ENCODE measurements at places on chromosomes 3 and 15.

DNA sequence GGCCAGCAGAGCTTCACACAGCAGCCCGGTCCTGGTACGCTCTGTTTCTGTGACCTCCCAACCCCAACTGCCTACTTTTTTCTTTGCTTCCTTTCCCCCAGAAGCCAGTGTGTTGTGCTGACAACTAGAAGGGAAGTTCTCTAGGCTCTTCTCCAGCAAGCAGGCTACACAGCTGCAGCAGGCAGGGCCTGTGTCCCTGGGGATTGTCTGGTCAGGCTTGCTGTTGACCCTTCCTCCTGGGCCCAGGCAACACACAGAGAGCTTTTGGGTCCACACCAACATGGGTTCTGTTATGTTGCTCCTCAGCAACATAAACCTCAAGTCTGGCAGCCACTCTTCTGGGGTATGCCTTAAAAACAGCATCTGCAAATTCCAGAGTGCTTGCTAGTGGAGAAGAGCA is 36.2 kb upstream of the TSPAN3 start:
- no peak for DNase-seq

DNA sequence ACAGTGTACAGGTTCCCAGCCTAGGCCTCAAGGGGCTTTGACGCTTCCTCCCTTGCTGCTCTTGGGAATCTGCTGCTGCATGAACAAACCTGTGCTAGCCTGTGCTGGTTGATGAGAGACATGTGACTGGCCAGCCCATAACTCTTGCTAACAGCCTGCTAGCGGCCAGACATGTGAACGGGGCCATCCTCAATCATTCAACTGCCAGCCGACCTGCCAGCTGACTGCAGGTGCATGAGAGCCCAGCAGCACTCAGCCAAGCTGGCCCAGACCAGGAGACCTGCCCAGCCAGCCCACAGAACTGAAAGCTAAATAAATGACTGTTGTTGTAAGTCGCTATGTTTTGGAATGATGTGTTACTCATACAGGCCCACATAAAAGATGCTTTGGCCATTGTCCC is 82.4 kb upstream of the DLG1 start:
- no peak for DNase-seq

- no peak for DNase-seq
Measured at GRCh38 chr3:147756476-147756875, 347.3 kb downstream of the ZIC1 start.

DNA sequence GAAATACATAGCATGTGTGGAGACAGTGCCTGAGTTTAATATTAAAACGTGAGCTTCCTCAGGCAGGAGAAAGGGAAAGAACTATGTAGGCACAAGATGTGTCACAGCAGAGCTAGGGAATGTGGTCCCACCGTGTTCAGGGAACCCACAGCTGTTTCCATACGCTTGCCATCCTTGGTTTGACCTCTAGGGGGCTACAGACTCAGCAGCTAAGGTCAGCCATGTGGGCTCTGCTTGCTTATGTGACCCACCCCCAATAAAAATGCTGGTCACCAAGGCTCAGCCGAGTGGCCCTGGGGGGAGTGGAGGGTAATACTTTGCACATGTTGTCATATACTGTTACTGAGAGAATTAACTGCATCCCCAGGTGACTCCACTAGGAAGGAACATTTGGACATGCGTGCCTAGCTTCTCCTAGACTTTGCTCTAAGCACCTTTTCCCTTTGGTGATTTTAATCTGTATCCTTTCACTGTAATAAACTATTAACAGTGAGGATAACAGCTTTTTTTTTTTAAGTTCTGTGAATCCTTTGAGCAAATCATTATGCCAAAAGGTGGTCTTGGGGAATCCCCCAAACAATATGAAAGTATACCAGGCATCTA is 3.3 kb downstream of the TUBGCP5 start:
- DNase-seq = peak; percentile 43

GRCh38 chr15:60899322-60899966 is 329.7 kb downstream of the RORA start:
- peak; percentile 55 for DNase-seq

DNA sequence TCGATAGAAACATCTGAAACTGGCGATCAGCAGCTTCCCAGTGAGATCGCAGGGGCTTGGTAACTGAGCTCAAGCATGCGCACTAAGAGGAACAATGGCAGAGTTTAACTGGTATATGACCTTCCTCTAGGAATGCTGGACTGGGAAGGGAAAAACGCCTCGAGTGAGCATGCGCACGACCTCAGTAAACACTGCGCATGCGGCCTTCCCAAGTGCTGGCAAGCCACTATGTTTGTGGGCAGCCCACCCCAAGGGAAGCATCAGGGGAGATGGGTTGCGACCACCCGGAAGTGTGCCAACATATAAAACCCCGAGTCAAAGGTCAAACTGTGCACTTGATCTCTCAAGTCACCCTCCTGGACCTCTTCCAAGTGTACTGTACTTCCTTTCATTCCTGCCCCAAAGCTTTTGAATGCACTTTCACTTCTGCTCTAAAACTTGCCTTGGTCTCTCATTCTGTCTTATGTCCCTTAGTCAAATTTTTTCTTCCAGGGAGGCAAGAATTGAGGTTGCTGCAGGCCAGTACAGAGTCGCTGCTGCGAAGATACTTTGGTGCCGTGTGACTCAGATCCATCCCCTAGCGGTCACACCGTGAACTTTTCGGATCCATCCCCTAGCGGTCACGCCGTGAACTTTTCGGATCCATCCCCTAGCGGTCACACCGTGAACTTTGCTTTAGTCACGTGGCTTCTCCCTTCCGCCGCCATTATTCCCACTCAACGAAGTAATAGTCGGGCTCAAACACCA is 243.3 kb downstream of the FAM43A start:
- DNase-seq = no peak

- no peak for DNase-seq
Measured at GRCh38 chr3:132381348-132381944, 35.9 kb upstream of the DNAJC13 start.

DNA sequence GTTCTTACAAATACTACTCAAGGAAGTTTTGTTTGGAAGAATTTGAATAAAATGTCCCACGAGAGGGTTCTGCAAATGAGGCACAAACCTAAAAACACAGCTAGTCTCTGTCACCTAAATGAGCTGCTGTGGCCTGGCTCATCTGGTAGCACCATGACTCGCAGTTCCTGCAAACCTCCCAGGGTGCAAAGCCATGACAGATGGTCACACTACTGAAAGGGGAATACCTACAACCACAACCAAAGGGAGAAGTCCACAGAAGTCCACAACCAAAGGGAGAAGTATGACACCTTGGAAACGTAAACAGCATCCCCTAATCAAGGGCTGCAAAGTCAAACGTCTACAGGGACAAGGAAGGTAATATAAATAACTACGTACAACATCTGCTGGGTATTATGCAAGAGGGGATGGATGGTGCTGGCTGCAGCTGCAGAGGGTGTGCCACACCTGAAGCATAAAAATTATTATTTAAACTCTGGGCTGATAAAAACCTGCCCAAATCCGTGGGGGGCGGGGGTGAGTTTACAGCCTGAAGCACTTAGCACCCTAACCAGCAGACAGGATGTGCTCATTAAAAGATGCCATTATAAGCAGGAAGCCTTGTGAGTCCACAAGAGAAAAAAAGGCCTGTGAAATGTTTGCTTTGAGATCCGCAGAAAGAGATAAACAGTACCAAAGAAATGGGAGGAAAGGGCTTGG is 184.0 kb downstream of the MAGI1 start:
- DNase-seq = no peak

GRCh38 chr3:14263317-14264005 is 84.8 kb downstream of the LSM3 start:
- DNase-seq = no peak

GRCh38 chr3:30471066-30471465 is 135.3 kb upstream of the TGFBR2 start:
- no peak for DNase-seq

DNA sequence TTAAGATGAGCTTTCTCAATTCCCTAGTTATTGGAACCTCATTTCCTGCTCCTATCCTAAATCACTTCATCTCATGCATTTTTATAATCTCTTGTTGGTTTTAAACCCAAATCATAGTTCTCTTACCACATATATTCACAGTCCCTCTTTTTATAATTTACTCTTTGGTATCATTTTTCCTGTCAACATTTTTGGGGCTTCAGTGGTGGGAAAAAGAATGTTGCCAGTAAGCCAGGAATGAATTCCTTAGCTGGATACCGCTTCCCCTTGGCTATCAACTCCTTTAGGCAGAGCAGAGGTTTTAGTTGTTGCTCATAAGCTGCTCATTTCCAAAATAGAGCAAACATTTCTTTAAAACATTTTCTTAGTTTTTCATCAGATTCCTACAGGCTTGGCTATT is 112.3 kb downstream of the GALK2 start:
- no peak for DNase-seq

- peak; percentile 17 for DNase-seq
Measured at GRCh38 chr3:32334675-32335074, 57.0 kb upstream of the CMTM7 start.

DNA sequence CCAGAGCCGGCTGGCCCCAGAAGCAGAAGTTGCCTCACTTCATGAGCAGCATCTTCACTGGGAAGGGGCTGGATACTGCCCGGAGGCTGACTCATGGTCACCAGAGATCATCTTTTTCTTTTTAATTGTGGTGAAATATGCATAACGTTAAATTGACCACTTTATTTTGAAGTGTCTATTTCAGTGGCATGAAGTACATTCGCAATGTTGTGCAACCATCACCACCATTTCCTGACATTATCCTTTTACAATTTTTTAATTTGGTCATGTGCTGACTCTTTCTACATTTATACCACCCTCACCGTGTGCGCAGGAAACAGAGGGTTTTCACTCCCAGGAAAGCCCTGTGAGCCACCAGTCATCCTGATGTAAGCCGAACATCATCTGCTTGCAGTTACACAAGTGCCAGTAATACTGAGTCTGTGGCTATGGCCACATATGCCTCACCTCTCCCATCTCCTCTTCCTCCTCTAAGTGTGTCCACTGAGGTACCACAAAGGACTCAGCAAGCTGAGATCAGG is 51.6 kb upstream of the ABHD17C start:
- DNase-seq = no peak

DNA sequence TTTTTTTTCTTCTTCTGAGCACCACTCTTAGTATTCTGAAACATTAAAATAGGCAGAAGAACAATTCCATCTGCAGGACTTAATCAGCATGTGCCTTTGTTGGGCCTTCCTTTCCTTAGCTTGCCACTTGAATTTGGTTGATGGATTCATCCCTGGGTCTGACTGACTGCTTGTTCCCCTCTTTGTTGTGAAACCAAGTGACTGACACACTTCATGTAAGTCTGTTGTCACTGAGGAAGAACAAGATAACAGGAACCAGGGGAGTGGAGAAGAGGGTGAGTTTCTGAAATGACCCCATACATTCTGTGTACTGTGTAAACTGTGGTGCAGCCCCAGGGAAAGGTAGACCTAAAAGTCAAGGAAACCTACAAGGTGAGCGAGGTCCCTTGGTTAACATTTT is 188.7 kb upstream of the TBC1D5 start:
- no peak for DNase-seq

- DNase-seq = peak; percentile 56
Measured at GRCh38 chr15:65856821-65857455, 12.4 kb upstream of the RAB11A start.

DNA sequence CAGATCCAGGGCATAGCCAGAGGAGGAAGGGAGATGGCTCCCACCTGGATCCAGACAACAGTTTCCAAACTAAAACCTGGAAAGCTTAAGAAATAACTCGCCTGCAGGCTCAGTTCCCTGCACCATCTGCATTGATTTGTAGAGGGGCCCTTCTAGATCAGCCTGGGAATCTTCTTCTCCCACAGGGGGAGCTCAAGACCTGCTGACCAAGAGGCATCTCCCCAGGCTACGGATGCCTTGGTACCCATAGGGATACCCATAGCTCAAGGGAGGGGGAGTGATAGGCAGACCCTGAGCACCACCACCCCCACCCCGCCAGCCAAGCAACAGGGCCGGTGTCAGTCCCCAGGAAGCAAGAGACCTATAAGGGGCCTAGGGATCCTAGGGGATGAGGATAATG is 28.0 kb upstream of the DCLK3 start:
- DNase-seq = no peak

- no peak for DNase-seq
Measured at GRCh38 chr3:106372806-106373190, 504.0 kb upstream of the CBLB start.

- DNase-seq = no peak
Measured at GRCh38 chr3:146543461-146544001, 876 bp downstream of the PLSCR1 start.

DNA sequence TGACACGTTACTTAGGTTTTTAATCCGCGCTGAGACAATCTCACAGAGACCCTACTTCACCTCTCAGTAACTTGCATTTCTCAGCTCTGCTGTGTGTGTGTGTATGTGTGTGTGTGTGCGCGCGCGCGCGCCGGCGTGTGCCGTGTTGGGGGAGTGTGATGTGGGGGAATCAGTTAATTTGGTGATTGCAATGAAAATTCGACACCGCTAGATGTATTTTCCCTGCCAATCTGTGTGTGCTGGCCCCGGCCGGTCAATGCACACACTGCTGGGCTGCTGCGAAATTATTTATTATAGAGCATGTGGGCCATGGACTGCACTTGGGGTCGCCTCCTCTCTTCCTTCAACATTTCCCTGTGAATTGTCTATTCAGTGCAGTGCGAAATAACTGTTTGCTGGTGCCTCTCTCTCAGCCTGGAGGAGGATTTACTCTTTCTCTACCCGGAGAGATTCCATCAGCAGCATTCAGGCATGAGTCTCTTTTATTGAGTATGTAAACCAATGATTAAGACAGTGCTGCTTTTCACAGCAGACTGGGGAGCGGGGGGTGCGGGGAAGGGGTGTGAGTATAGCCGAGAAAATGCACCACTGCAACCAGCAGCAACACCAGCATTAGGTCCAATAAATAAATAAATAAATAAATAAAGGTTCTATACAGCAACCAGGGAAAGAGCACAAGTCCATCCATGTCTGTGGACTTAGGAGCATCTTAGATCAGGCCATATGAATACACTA is 2.9 kb downstream of the CADM2 start:
- no peak for DNase-seq

GRCh38 chr15:100761290-100761935 is 118.2 kb upstream of the ALDH1A3 start:
- DNase-seq = no peak

- DNase-seq = no peak
Measured at GRCh38 chr3:99846477-99847160, 29.0 kb downstream of the CMSS1 start.

DNA sequence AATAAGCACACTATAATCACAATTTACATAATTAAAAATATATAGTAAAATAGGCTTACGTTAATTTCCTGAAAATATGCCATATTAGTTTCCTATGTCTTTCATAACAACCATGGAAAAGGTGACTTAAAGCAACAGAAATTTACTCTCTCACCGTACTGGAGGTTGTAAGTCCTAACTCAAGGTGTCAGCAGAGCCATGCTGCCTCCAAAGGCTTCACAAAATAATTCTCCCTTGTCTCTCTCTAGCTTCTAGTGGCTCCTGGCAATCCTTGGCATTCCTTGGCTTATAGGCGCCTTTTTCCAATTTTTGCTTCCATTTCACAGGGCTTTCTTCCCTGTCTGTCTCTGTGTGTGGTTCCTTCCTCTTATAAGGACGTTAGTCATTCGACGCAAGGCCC is 7.6 kb downstream of the SI start:
- DNase-seq = no peak

GRCh38 chr3:148606979-148607378 is 90.7 kb upstream of the AGTR1 start:
- DNase-seq = no peak

GRCh38 chr3:68436619-68437401 is 495.5 kb downstream of the TAFA4 start:
- no peak for DNase-seq

GRCh38 chr15:77347197-77347596 is 72.7 kb downstream of the PEAK1 start:
- no peak for DNase-seq

GRCh38 chr15:73873889-73874511 is 636 bp downstream of the TBC1D21 start:
- DNase-seq = peak; percentile 8

GRCh38 chr3:100019719-100020118 is 94.6 kb downstream of the FILIP1L start:
- no peak for DNase-seq

Measured in T-helper 2 cell treated with Interferon-gamma antibody and Interleukin-4, amounts not matched to agents 5 μg/mL and 100 μg/mL, for 36 hours (primary cell).